ENCODE measurements at places on chromosomes 13 and 19.
A peak's percentile ranks its signal among the peaks of the same experiment; 100 is the strongest.

GRCh38 chr19:39542206-39542605, 2.2 kb upstream of the EID2 start:
- DNase-seq, result no peak

DNA sequence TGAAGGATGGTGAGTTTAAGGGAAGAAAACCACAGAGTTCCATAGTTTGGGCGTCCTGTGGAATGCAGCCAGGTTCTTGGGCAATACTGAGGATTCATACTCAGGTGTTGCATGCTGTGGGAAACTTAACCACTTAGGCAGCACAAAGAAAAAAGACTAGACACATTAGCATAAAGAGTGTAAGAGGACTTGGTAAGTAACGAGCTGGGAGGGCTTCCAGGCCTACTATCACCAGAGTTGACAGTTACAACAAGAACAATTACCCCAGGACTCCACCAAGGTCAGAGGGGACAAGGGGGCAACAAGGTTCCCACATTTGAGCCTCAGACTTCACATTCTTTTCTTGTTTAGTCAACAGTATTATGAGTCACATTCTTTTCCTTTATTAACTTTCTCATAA, 33.2 kb downstream of the KCTD12 start:
- no peak for DNase-seq

DNA sequence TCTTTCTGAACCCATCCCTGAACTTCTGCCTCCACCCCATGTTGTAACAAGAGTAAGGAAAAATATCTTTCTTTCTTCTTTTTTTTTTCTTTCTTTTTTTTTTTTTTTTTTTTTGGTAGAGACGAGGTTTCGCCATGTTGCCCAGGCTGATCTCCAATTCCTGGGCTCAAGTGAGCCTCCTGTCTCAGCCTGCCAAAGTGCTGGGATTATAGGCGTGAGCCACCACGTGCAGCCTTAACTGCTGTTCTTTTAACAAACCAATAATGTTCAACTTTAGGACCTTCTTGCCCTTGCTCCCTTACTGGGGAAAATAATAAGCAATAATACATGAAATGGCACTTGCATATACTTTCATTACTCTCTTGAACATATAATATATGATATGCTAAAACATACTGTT, 19.6 kb downstream of the GPR183 start:
- DNase-seq, result no peak

GRCh38 chr13:107028751-107029150, 460.8 kb upstream of the ARGLU1 start:
- no peak for DNase-seq

GRCh38 chr19:35828692-35829301, 16.2 kb upstream of the PRODH2 start:
- DNase-seq, result peak; percentile 38

DNA sequence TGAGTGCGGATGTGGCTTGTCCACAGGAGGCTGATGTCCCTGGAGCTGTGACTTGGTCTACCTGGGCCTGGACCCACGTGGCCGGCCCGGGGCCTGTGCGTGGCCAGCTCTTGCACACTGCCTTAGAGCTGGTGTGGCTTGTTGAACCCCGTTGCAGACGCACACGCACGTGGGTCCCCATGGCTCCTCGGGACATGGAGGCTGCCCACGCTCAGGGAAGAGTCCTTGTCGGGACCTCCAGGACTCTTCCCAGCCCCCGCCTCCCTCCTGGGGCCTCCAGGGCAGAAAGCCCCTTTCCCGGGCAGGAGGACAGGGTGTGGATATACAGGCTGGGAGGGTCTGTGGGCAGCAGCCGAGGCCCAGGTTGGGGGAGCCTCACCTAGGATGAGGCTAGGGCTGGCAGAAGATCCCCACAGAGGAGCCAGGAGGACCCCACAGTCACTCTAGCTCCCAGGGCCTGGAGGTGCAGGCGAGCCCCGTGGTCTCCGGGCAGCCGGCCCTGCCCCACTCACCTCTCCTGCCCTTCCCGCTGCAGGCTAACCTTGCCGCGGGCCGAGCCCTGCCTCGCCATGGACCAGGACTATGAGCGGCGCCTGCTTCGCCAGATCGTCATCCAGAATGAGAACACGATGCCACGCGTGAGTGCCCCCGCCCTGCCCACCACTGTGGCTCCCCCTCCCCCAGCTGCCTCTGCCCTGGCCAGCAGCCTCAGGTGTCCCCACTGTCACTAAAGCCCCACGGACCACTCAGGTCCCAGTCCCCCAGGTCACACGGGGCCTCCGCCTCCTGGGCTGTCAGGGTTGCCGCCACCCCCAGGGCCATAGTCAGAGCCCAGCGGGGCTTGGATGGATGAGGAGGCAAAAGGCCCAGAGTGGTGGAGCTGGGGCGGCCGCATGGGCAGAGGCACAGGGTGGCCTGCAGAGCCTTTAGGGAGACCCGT, 16.3 kb upstream of the TEKTIP1 start:
- no peak for DNase-seq

All from effector CD4-positive, alpha-beta T cell (primary cell).